ENCODE measurements at places on chromosomes 4 and X.

DNA sequence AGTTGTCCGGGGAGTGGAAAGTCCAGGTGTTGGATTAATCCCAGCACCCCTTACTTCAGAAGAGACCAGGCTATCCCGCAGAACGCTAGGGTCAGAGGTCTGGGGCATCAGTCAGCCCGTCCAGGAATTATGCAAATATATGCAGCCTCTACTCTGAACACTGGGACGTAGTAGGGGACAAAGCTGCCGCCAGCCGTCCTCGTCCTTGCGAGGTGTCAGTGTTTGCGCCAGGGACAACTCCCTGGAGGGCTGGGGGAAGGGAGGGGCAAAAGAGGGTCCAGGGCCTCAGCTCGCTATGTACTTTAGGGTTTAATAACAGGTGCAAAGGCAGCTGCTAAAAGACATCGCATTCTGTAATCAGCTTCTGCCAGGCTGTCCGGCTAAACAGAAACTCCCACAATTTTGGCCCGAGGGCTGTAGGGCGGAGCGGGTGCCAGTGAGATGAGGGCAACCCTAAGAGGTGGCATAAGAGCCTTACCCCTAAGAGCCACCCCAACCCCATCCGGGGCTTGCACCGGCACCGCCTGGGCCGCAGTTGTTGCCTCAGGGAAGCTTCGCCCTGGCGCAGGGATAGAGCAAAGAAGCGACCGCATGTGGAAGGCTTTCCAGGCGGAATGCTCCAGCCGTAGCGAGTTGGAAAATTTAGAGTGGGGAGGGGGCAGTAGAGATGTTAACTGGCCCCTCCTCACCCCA, 8.4 kb downstream of the HAND2 start:
- DNase-seq: no peak

DNA sequence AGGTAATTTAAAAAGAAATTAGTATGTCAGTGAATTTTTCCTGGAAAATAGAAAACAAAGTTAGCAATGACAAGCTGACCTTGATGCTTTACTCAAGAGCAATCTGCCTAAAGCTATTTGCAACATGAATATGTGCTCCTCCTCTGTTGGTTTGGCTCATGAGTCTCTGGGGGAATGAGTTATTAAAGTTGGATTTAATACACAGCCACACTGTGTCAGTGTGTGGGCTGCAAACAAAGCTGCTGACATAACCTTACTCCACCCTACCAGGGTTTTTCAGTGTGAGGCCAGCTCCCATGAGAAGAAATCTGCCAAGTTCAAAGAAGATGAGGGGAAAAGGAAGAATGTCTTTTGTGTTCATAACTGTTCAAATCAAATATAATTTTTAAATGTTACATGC, 280.5 kb downstream of the TLL1 start:
- no peak for DNase-seq

DNA sequence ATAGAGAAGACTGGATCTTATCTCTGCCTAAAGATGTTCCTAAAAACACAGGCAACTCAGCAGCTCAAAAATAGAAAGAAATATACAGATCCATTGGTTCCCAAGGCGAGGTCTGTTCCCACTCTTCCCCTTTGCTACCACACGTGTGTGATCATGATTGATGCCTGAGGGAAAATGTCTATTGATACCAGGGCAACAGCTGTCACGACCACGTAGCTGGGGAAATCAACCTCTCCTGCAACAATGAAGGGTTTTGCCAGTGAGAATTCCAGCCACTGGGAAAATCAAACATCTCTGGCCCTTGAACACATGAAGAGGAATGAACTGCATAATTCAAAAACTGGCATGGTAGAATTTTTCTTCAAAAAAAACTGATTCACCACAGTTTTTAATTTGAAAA, 131.0 kb upstream of the MAP3K15 start:
- no peak for DNase-seq

DNA sequence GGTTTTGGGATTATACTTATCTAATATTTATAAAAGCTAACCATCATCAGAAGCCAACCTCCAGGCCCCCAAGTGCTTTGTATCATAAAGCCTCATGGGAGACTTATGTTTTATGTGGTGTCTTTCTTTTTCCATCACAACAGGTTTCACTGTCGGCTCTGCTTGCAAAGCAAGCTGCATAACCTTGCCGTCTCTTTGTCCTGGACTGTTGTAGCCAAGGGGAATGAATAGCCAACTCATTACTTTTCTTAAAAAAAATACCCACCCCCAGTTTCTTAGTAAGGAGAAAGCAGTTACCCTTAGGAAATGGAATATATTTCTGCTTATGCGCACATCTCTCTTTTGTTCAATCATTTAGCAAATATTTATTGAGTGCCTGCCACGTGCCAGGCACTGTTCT, 40.7 kb downstream of the FAM184B start:
- no peak for DNase-seq

GRCh38 chrX:19017271-19017670, 33.4 kb upstream of the PHKA2 start:
- peak; percentile 32 for DNase-seq

DNA sequence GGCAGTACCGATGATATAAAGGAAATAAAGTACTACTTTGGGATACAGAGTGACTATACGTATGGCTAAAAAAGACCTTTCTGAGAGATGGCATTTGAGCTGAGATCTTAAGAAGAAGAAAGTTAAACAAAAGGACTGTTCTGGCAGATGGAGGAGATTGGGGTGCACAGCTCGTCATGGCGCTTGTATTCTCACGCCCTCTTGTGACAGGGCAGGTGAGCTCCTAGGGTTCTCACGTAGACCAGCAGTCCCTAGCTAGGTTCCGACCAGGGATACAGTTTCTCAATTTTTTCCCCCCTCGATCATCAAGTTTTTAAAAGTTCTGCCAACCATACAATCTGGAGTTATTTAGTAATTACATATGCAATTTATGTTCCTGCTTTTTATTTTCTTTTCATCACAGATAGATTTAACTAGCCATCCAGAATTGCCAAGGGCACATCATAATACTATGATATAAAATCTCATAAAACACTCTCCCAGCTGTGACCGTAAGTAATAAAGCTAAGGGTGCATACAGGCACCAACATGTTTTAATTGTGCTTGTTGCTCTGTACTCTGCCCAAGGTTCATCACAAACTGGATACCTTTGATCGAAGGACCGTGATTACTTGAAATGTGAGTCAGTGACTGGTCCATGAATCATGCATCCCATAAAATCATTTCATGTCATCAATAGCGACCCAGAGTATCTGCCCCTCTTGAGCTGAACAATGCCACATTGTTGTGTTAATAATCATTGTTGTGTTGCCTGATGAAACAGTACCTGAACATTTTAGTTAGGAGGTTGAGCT, 69.4 kb upstream of the ZNF518B start:
- DNase-seq: no peak

DNA sequence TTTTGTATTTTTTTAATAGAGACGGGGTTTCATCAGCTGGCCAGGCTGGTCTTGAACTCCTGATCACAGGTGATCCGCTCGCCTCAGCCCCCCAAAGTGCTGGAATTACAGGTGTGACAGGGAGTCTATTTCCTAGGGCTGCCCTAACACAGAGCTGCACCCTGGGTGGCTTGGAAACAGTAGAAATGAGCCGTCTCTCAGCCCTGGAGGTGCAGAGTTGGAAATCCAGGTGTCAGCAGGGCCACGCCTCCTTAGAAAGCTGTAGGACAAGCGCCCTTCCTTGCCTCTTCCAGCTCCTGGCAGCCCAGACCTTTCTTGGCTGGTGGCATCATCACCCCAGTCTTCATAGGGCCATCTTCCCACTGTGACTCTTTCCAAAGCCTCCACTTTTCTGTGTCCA, 71.6 kb downstream of the DCTD start:
- DNase-seq: no peak

GRCh38 chr4:151488968-151489367, 80.0 kb downstream of the FHIP1A start:
- no peak for DNase-seq

DNA sequence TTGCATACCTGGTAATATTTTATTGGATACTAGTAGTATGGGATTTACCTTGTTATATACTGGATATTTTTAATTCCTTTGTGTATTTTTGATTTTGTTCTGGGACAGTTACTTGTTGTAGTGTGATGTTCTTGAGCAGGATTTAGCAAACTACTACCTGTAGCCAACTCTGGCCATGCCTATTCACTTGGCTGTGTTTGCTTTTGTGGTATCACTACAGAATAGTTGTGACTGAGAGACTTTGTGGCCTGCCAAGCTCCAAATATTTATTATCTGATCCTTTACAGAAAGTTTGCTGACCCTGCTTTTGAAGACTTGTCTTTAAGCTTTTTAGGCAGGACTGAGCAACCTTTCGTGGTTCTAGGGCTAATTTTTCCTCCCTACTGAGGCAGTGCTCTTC, 17.8 kb downstream of the ZCCHC4 start:
- no peak for DNase-seq
